ENCODE measurements at places on chromosomes 16 and 17. TPM values are rescaled to one million over a fixed set of nuclear protein-coding genes. Genes with fewer than 3 reads are reported as not detected.

DNA sequence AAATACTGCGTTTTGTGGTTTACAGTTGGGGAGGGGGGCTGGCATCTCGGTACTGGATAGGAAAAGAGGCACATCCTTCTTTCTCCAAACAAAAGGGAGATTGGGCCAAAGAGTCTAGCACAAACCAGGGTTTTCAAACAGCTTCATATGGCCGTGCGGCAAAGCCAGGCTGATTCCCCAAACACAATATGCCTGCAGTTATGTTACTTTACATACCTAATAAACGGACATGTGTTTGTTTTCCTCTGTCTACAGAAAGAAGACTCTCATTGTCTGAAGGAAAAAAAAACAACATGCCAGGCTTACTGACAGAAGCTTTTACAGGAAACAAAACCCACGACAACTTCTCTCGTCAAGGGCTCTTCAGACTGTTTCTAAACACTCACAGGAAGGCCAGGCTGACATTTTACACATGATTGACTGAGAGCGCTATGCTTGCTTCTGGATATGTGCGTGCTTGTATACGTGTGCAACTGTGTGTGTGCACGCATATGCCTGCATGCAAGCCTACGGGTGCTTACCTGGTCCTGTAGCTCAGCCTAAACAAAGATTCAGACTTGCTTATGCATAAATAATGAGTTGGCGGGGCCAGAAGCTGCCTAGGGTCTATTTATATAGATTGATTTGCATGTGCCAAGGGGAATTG lies 461.0 kb upstream of the C16orf82 start:
- no peaks in the 10 kb centered on the region for H3K27me3 ChIP-seq
- no peaks in the 10 kb centered on the region for H3K4me1 ChIP-seq
- H3K4me3 ChIP-seq, result no peak overlapping the region
- no peak overlapping the region for H3K27ac ChIP-seq
- no peaks in the 10 kb centered on the region for H3K36me3 ChIP-seq

GRCh38 chr17:39200070-39200879 lies at the start of gene RPL19:
RPL19 (plus strand) TSS chr17:39200283; CDS start chr17:39200345, 62 bp downstream.
- DNase-seq, result no peak
- peaks cover 29% of the 10 kb centered on the region for H3K36me3 ChIP-seq
- peaks cover 24% of the 10 kb centered on the region for H3K4me1 ChIP-seq
- peak within 1 kb of the TSS; percentile 93 for H3K4me3 ChIP-seq
- H3K27me3 ChIP-seq, result no peaks in the 10 kb centered on the region

- no peak overlapping the region for H3K4me3 ChIP-seq
- no peak for DNase-seq
- H3K27me3 ChIP-seq, result no peaks in the 10 kb centered on the region
- H3K27ac ChIP-seq, result no peak overlapping the region
- 0 out of 2 replicates have a peak, but pooled peaks cover 4% of the 10 kb centered on the region for H3K36me3 ChIP-seq
Measured at GRCh38 chr17:7867881-7868329, 10.1 kb downstream of the CYB5D1 start.

GRCh38 chr17:9465210-9465921 lies 110.3 kb downstream of the STX8 start:
- no peaks in the 10 kb centered on the region for H3K27me3 ChIP-seq
- DNase-seq, result no peak
- H3K27ac ChIP-seq, result no peak overlapping the region
- no peaks in the 10 kb centered on the region for H3K4me1 ChIP-seq
- no peaks in the 10 kb centered on the region for H3K36me3 ChIP-seq
- no peak overlapping the region for H3K4me3 ChIP-seq

DNA sequence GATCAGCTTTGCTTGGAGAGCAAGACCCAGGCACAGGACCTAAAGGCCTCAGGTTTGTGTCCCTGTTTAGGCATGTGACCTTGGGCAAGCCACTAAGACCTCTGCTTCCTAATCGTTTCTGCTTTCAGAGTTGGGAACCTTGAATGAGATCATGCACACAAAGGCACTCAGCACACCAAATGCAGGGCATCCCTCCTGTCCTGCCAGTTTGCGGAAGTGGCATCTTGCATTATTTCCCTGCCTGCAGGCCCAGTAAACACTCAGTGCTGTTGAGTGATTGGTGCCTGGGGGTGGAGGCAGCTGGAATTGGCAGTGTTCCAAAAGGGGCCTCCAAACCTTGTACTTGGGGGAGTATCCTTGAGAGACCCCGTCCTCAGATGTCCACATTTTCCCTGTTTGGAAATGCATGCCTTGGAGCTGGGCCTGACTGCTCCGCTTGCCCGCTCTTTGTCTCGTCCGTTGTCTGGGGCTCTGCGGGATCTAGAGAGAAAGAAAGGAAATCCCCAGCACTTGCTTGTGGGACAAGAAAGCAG lies 28.7 kb downstream of the MRM1 start:
- no peak overlapping the region for H3K27ac ChIP-seq
- no peaks in the 10 kb centered on the region for H3K36me3 ChIP-seq
- no peaks in the 10 kb centered on the region for H3K27me3 ChIP-seq
- H3K4me1 ChIP-seq, result no peaks in the 10 kb centered on the region

- no peaks in the 10 kb centered on the region for H3K27me3 ChIP-seq
- H3K27ac ChIP-seq, result peak within 1 kb of the TSS; percentile 73
- peak; percentile 97 for DNase-seq
- H3K36me3 ChIP-seq, result peaks cover 55% of the 10 kb centered on the region
Measured at GRCh38 chr17:51166198-51166986, at the start of gene NME2. NME2 (plus strand) TSS chr17:51166411; CDS start chr17:51166831, 420 bp downstream.

- peak overlapping the region; percentile 96 for H3K27ac ChIP-seq
- no peaks in the 10 kb centered on the region for H3K36me3 ChIP-seq
- peak; percentile 100 for DNase-seq
- peaks cover 31% of the 10 kb centered on the region for H3K4me1 ChIP-seq
Measured at GRCh38 chr17:50027881-50028735, 27.8 kb upstream of the ITGA3 start.

DNA sequence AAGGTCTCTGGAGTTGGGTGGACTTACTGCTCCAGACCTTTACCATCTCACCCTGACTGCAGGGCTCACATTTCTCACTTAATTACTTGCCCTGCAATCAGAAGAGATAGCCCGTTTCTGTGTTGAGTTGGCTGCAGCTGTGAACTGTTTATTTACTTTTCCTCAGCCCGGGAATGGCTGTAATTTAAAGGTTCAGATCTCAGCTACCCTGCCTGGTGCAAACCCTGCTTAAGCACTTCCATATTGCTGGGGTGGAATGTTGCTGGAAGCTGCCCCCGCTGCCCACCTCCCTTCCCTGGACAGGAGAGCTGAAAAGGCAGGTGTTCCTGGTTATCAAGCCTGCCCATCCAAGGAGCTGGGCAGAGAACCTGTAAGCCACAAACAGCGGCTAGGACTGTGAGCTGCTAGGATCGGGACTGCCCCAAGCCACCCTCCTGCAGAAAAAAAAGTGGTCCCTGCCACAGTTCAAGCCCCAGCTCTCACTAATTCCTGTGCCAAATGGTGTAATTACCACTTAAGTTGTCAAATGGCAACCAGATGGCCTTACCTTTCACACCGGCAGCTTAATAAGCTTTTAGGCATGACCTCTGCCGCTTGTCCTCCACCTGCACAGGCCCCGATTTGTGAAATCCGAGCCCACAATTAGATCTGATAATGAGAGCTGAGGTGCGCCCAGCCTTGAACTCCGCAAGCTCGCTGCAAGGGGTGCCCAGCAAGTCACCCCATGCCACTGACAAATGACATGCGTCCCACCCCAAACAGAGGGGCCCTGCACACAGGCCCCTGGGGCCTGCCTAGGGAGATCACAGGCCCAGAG lies 269.8 kb downstream of the C16orf95 start:
- no peak overlapping the region for H3K27ac ChIP-seq
- 0 out of 2 replicates have a peak, but pooled peaks cover 7% of the 10 kb centered on the region for H3K4me1 ChIP-seq
- DNase-seq, result no peak
- H3K27me3 ChIP-seq, result no peaks in the 10 kb centered on the region
- no peak overlapping the region for H3K4me3 ChIP-seq

GRCh38 chr17:57284984-57285646 lies 28.8 kb downstream of the MSI2 start:
- no peak for DNase-seq
- no peaks in the 10 kb centered on the region for H3K36me3 ChIP-seq
- no peaks in the 10 kb centered on the region for H3K4me1 ChIP-seq
- H3K4me3 ChIP-seq, result no peak overlapping the region
- no peak overlapping the region for H3K27ac ChIP-seq

DNA sequence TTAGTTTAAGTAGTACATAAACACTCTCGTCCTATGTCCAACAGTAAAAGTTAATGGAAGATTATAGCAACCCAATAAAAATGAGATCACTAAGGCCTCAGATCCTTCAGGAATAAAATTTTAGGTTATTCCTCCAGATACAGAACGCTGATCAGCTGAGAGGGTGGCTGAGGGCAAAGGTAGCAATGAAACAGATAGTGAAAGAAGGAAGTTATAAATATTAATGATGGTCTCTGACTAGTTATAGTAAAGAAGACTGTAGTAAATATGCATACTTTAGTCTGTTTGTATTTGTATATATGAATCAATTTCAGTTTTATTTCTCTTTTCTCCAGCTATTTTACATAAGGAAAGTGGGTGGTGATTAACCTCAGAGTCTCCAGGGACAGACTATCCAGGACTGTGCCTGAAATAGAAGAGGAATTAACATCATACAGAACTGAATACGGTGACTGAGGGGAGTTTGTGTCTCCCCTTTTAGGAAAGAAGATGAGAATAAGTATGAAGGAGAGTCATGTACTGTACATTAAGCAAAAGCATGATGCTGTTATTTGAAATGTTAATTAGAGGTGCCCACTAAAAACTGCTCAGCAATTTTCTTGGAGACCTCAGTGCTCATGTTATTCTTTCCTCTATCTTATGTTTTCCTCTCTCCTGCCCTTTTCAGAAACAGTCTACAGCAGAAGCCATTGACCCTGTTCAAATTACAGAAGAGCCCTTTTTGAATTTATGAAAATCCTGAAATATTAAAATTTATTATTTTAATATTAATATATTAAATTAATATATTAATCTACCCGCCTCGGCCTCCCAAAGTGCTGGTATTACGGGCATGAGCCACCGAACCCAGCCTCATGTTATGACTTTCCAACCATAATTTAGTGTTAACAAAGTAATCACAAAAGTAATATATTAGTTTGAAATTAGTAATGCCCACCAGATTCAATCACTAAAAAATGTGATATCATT lies 36.5 kb upstream of the DHRS7B start:
- H3K4me3 ChIP-seq, result no peak overlapping the region
- H3K36me3 ChIP-seq, result no peaks in the 10 kb centered on the region
- H3K4me1 ChIP-seq, result peaks cover 15% of the 10 kb centered on the region
- no peaks in the 10 kb centered on the region for H3K27me3 ChIP-seq
- H3K27ac ChIP-seq, result no peak overlapping the region
- DNase-seq, result no peak

GRCh38 chr17:62121025-62121730 lies 56.1 kb upstream of the MED13 start:
- H3K36me3 ChIP-seq, result no peaks in the 10 kb centered on the region
- no peak overlapping the region for H3K27ac ChIP-seq
- DNase-seq, result no peak
- H3K4me3 ChIP-seq, result no peak overlapping the region
- peaks cover 14% of the 10 kb centered on the region for H3K27me3 ChIP-seq

- no peaks in the 10 kb centered on the region for H3K36me3 ChIP-seq
- H3K4me1 ChIP-seq, result no peaks in the 10 kb centered on the region
- no peak overlapping the region for H3K27ac ChIP-seq
- H3K4me3 ChIP-seq, result peak overlapping the region; percentile 63
Measured at GRCh38 chr17:35947156-35947585, 3.7 kb upstream of the LYZL6 start.

DNA sequence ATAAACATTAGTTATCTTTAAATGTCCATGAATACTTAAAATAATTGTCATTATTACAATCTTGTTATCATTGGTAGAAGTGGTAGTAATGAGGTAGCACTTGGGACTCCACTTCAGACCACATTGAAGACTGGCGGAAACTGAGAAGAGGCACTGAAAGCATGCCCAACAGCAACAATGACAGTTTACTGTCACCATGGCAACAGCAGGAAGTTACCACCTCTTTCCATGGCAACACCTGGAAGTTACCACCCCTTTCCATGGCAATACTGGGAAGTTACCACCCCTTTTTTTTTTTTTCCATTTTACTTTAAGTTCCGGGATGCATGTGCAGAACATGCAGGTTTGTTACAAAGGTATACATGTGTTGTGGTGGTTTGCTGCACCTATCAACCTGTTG lies 494.9 kb upstream of the RBFOX1 start:
- H3K4me3 ChIP-seq, result no peak overlapping the region
- no peaks in the 10 kb centered on the region for H3K4me1 ChIP-seq
- H3K27me3 ChIP-seq, result no peaks in the 10 kb centered on the region

GRCh38 chr16:79287424-79287917 lies 313.1 kb downstream of the MAF start:
- H3K27ac ChIP-seq, result no peak overlapping the region
- H3K27me3 ChIP-seq, result no peaks in the 10 kb centered on the region
- no peaks in the 10 kb centered on the region for H3K36me3 ChIP-seq

GRCh38 chr16:27770271-27771196 lies 220.6 kb downstream of the KATNIP start:
- no peaks in the 10 kb centered on the region for H3K27me3 ChIP-seq
- H3K4me3 ChIP-seq, result no peak overlapping the region
- DNase-seq, result no peak
- no peak overlapping the region for H3K27ac ChIP-seq

DNA sequence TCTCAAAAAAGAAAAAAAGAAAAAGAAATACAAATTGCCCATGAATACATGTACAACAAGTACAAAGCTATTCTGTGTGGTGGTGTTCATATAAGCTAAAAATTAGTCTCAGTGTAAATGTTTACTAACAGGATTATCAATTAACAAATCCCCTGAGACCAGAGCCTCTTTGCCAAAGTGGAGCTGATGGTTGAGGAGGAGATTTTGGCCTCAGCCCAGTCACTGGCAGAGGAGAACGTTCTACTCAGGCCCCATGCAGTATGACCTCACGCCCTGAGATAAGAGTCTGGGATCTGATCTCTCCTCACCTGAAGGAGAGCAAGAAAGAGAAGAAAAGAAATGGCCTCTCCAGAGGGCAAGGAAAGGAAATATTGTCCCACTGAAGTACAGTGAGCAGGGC lies 35.5 kb upstream of the NOL11 start:
- no peak overlapping the region for H3K27ac ChIP-seq
- no peak overlapping the region for H3K4me3 ChIP-seq

Gene RSAD1
- 46.7 TPM for total RNA-seq

Gene GAS2L2
- not detected for total RNA-seq

Gene ASIC2
- total RNA-seq, result 0.11 TPM

Gene CCL16
- total RNA-seq, result not detected

Gene FZD2
- 11.6 TPM for total RNA-seq

Gene KRT33A
- total RNA-seq, result not detected

Gene CIAO3
- 62.5 TPM for total RNA-seq

All from PC-3 (cell line).